NCI-H226 (cell line): ENCODE measurements at places on chromosomes 2 and 18.
A peak's percentile ranks its signal among the peaks of the same experiment; 100 is the strongest.

DNA sequence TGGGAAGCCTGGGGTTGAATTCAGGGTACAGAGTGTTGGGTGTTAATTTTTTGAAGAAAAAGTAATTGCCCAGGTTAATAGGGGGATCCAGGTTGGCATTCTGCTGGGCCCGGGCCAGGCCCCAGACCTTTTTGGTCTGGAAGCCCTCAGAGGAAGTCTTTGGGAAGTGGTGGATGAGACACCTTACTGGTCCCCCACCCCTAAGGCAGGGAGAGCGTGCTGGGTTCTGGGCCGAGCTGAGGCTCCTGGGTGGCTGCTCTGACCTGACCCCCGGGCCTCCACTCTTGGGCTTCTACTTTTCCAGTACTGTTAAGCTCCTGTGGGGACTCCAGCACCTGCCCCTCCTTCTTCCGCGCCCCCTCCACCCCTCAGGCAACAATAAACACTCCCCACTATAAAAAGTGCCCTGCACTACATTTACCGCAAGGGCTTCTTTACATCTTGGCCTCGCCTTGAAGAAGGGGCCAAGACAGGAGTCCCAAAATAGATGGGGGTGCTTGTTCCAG is 753 bp upstream of the HOXD3 start:
- DNase-seq = no peak

GRCh38 chr2:20561637-20562454 is 89.1 kb downstream of the HS1BP3 start:
- DNase-seq = peak; percentile 64

- DNase-seq = peak; percentile 17
These were observed 1.2 kb upstream of the TRAPPC8 start for GRCh38 chr18:31943878-31944816.

GRCh38 chr2:36371070-36371874 is 15.7 kb downstream of the CRIM1 start:
- no peak for DNase-seq

DNA sequence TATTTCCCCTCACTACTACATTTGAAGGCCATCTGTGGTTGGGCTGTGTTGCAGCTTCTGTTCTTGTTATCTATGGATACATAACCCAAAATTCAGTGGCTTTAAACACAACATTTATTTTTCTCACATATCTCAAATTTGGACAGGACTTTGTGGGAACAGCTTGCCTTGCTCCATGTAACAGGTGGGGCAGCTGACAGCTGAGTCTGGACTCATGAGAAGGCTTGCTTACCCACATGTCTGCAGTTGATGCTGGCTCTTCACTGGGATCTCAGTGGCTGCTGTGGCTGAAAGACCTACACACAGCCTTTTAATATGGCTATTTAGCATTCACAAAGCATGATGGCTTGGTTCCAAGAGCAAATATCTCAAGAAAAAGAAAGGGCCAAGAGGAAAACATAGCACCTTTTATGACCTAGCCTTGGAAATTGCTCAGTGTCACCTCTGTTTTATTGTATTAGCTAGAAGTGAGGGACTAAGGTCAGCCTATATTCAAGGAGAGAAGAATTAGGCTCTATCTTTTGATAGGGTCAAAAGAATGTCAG is 296.8 kb upstream of the ZNF521 start:
- DNase-seq = no peak

DNA sequence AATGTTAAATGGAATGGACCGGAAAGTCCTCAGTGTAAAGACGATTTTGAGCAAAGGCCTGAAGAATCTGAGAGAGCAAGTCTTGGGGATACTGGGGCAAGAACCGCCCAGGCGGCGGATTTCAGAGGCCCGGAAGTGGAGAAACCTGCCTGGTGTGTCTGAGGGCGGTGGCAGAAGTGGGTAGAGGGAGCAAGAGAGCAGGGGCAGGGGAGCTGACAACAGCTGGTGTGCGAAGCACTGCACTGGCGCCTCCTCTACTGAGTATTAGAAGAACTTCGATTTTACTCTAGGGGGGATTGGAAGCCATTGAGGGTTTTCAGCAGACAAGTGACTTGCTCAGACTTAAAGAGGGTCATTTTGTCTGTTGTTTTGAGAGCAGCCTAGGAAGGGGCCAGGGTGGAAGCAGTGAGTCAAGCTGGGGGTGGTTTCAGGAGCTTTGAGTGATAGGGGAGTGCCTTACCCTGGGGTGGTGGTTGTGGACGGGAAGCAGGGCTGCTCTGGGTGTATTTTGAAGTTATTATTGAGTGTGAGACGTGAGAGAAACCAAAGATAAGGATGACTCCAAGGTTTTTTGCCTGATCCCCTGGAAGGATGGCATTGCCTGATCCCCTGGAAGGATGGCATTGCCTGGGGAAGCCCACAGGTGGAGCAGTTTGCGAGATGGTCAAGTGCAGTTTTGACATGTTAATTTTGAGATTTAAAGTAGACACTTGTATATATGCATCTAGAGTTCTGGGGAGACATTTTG is 52.5 kb downstream of the ZNF236 start:
- DNase-seq = no peak

GRCh38 chr18:50341443-50341842 is 33.4 kb upstream of the SKA1 start:
- DNase-seq = no peak

- DNase-seq = no peak
These were observed 49.0 kb upstream of the DSG1 start for GRCh38 chr18:31268985-31269406.

GRCh38 chr2:43541165-43541564 is 54.7 kb downstream of the THADA start:
- DNase-seq = no peak

DNA sequence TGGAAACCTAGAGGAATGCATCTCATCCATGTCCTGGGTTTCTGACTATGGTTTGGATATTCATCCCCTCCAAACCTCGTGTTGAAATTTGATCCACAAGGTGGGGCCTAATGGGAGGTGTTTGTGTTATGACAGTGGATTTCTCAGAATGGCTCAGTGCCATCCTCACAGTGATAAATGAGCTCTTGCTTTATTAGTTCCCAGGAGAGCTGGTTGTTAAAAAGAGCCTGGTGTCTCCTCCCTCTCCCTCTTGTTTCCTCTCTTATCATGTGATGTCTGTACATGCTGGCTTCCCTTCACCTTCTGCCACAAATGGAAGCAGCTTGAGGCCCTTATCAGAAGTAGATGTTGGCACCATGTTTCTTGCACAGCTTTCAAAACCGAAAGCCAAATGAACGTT is 424.3 kb downstream of the DCC start:
- DNase-seq = no peak

DNA sequence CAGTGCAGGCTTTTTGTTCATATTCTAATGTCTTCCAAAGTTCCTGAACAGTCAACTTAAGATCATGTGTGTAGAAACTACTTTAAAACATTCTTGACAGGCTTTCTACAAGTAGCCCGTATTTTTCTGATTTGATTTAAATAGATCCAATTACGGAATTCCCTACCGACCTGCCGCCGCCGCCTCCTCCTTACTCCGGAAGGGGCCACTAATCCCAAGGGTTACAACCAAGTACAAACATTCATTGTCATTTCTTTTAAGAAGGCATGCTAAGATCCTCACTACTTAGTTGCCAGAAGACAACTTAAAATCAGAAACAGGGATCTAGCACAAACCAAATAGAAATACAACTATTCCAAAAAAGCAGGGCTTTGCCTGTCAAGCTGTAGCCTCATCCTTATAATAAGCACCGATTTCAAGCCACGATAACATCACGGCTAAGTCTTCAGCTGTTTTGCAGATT is 784 bp downstream of the WDR33 start:
- DNase-seq = no peak

- no peak for DNase-seq
These were observed 15.2 kb downstream of the MMADHC start for GRCh38 chr2:149572102-149572953.

DNA sequence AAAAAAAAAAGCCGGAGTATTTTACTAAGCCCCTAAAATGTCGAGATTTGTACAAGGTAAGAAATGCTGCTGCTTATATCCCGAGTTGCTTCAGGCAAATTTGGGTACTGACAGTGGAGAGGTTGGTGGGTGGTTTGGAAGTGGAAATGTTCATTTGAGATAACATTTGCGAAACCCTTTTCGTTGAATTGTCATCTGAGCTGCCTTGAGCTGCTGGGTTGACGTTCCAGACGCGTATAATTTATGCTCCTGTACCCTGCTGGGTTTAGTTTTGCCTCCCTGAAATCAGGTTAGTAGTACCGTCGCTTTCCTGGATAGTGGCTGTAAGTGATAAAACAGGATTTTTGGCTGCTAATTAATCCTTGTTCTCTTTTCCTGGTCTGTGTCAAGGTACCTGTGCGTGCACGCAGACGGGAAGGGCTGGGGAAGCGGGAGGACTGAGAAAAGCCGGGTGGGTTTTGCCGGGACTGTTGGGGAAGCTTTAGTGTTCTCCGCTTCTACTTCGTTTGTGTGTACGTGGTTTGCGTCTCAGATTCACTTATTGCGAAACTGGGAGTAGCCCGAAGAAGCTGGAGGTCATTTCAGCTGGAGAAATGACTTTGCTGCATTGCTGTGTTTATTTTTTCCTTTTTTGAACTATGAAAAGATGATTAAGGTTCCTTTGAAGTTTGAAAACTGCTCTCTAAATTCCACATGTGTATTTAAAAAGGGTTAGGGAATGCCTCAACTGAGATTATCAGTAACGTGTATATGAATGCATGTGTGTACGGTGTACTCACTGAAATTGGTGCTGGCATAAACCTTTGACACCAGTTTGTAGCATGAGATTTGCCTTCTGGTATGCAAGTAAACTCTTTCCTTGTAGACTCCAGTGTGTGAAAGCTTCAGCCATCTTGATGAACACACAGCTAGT is 709 bp downstream of the UGP2 start:
- DNase-seq = peak; percentile 61
